Endothelial cell of umbilical vein (primary cell): ENCODE measurements at places on chromosomes 12 and 14. TPM values are rescaled to one million over a fixed set of nuclear protein-coding genes. Genes with fewer than 3 reads are reported as not detected.

The TMEM253 gene
- polyA plus RNA-seq: 0.14 and 0.25 TPM in 2 replicates

The AVPR1A gene
- polyA plus RNA-seq: not detected in 2 replicates

DNA sequence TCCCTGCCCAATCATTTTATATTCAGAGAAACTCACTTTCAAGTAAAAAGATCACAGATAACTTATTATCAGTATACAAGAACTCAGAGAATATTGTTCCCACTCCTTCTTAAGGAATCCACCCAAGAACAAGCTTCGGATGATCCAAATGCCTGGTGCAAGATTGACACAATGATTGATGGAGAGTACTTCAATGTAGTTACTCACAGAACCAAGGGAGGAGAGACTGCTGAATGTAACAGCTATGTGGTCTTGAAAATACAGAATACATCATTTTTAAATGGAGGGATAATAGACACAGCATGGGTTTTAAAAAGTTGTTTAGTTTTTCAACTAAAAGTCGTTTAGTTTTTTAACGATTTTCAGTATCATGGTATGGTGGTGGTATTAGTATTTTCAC, 38.4 kb upstream of the SELPLG start:
- DNase-seq: no peak

- DNase-seq: no peak
These were observed 321.0 kb upstream of the SOX5 start for GRCh38 chr12:24270464-24270863.

- DNase-seq: no peak
These were observed 16.7 kb downstream of the PDE1B start for GRCh38 chr12:54565986-54566544.

- DNase-seq: no peak
These were observed 6.0 kb upstream of the KRT71 start for GRCh38 chr12:52558781-52559445.

GRCh38 chr12:13230500-13230899, 34.0 kb downstream of the EMP1 start:
- no peak for DNase-seq

GRCh38 chr14:69580009-69580577, 5.4 kb upstream of the CCDC177 start:
- DNase-seq: peak; percentile 36
